ENCODE measurements at places on chromosomes 3 and 15.

- DNase-seq: no peak
Observed at GRCh38 chr3:46979958-46980497, 562 bp downstream of the NBEAL2 start.

DNA sequence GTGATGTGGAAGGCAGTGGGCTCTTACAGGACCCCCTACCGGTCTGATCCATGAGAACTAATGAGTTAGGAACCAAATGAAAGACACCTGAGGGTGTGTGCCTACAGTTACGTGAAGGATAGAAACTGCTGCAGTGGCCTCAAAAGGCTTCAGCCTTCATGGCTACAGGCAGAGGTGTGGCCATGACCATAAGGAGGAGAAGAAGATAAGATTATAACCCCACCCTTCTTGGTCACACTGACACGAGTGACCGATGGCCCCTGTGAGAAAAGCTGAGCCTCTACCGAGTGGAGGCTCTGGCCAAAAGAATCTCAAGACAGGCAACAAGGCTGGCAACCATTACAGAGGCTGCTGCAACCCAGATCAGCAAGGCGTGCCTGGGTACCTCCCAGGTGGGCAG, 6.3 kb downstream of the RFT1 start:
- DNase-seq: no peak

GRCh38 chr3:128508852-128509251, 15.9 kb upstream of the GATA2 start:
- DNase-seq: no peak

DNA sequence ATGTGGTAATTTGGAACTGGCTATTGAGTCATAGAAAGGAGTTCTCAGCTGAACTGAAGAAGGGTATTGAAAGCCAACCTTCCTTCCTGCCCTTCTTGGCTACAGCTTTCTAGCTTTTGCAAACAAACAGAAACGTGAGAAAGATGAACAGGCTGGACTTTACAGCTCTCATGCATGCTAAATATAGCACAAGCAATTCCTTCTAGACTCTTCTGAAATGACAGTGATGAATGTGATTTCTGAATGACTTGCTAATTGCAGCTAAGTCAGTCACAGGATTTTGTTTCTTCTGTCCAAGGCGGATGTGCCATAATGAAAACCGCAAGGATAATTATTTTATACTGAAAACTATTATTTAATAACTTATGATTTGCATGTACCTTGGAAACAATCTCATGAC, 36.3 kb downstream of the BCHE start:
- no peak for DNase-seq

GRCh38 chr3:121926380-121926779, 32.2 kb downstream of the SLC15A2 start:
- DNase-seq: no peak

- no peak for DNase-seq
Observed at GRCh38 chr15:75822685-75823278, 20.5 kb upstream of the UBE2Q2 start.

- DNase-seq: no peak
Observed at GRCh38 chr3:98532275-98532637, 478 bp downstream of the GPR15 start.

GRCh38 chr3:188760408-188760807, 411.4 kb upstream of the TPRG1 start:
- DNase-seq: no peak

DNA sequence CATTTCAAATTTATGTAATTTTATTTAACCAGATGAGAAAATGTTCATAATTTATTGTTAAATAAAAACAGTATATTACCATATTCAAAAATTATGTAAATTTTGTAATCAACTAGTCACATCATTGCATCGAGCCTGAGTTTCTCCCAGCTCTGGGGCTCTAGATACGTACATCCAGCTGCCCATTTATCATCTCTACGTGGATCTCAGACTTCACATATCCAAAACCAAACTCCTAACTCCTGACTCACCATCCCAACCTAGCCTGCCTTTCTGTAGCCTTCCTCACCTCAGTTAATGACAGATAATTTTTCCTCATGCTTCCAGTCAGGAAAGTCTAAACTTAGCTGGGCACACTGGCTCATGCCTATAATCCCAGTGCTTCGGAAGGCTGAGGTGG, 194.8 kb downstream of the SSR3 start:
- no peak for DNase-seq

DNA sequence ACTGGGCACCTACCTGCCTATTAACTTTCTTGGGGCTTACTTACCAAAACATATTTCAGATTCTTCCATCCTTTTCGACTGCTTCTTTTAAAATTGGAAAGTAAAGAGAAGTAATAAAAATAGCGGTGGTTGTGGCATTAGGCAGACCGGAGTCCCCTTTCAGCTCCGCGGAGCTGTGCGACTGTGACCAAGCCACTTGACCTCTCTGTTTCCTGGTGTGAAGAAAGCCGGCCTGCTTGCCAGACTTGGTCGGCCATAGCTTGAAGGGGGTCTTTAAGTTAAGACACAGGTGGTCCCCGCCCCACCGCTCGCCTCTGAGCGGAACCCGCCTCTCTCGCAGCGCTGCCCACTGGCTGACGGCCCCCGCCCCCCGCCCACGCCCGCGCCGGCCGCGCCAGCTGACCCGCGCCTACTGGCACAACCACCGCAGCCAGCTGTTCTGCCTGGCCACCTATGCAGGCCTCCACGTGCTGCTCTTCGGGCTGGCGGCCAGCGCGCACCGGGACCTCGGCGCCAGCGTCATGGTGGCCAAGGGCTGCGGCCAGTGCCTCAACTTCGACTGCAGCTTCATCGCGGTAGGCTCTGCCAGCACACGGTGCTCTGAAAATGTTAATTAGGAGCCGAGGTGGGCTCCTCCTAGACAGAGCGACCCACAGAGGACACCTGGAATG, 18.3 kb downstream of the NOX5 start:
- no peak for DNase-seq

DNA sequence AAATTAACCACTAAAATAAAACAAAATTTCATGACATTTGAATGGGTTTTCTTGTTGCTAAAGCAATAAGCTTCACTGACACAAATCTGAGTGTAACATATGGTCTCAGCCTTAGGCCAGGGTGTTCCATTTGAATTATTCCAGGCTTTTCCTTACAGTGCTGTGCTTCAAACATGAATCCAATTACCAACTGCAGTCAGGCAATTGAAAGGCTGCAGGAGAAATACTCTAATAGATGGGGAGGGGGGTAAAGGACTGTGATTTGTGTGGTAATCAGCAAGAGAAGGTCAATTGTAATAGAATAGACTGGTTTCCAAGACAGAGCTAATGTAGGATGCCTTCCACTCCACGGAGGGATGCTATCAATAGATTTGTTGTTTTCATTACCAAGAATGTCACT, 466.7 kb downstream of the C3orf38 start:
- no peak for DNase-seq
